ENCODE measurements at places on chromosomes 12 and 14.

- DNase-seq: no peak
Measured at GRCh38 chr14:88468406-88468805, 82.9 kb downstream of the SPATA7 start.

DNA sequence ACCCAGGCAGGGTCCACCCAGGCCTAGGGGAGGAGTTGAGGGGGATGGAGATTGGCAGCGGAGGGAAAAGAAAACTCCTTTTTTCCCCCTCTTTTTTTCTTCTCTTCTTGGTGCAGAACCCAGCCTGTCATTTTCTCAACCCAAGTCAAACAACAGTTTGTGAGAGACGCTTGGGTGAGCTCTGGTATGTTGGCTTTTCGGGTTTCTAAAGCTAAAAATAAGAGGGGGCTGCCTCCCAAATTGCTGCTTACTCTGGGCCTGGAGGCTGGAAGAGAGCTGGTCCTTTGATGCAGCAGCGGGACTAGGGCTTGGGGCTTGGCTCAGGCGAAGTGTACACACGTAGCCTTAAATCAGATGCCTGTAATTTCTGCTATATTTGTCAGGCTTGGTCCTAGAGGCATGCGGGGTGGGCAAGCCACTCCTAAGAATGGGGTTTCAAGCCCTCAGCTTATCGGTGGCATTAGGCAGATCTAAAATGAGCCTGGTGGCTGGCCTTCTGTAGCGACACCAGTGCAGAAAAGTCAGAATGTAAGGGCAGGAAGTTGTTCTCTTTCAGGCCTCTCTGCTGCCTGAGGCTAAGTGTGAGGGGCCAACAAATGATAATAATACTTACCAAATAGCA is 816 bp upstream of the SLC8A3 start:
- DNase-seq: no peak

DNA sequence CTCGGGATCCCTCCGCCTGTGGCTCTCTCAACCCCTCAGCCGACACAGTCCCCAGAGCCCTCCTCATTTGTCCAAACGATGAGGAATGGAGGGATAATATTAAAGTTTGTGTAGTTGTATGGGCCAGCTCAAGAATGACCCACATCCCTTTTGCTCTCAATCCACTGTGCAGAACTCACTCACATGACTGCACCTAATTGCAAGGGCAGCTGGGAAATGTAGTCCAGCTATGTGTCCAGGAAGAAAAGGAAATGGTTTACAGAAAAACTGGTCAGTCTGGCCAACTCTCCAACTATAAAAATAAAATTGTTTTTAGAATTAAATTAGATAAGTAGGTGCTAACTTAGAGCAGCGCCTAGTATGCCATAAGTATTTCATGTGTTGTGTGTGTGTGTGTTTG is 66.6 kb downstream of the GALNT8 start:
- DNase-seq: no peak

GRCh38 chr14:29442696-29443095 is 485.0 kb downstream of the PRKD1 start:
- peak; percentile 0 for DNase-seq

DNA sequence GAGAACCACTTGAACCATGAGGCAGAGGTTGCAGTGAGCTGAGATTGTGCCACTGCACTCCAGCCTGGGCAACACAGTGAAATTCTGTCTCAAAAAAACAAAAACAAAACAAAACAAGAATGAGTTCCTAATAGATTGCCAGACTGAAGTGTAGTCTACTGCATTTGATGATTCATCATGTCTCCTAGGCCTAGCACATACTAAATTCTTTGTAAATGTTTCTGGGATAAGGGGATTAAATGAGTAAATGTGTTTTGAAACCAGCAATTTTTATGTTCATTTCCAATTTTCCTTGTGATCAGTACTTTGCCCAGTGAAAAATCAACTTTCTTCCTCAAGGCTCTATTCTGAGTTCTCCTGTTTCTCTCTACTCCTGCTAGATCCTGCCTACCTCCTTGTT is 2.9 kb upstream of the DYRK2 start:
- DNase-seq: no peak

GRCh38 chr14:44736326-44736725 is 225.4 kb downstream of the KLHL28 start:
- no peak for DNase-seq
